ENCODE measurements at places on chromosomes 3 and 15. TPM values are rescaled to one million over a fixed set of nuclear protein-coding genes. Genes with fewer than 3 reads are reported as not detected.

Gene SLC2A2
- not detected for total RNA-seq

Gene TMCO5A
- total RNA-seq: not detected

Gene MESP1
- total RNA-seq: 7.2 TPM

Gene A4GNT
- total RNA-seq: not detected

Gene ITIH1
- not detected for total RNA-seq

Gene CNTN4
- not detected for total RNA-seq

Gene MAP2K5
- total RNA-seq: 11.7 TPM

Gene ABI3BP
- total RNA-seq: 1.6 TPM

Gene TMEM108
- total RNA-seq: not detected

Gene CELF6
- total RNA-seq: 0.23 TPM

Gene IL17RB
- 0.67 TPM for total RNA-seq

Gene AMOTL2
- 51.1 TPM for total RNA-seq

Gene CLRN1
- total RNA-seq: not detected

Gene FBXW12
- not detected for total RNA-seq

Gene DPPA2
- total RNA-seq: not detected

Gene CCK
- total RNA-seq: 1.7 TPM

Gene CLDN16
- total RNA-seq: 0.16 TPM

Gene C3orf20
- total RNA-seq: not detected

Gene PRR20G
- 2.8 TPM for total RNA-seq

Gene GPR62
- total RNA-seq: not detected

Gene SAMD7
- total RNA-seq: not detected

Gene SLC15A2
- total RNA-seq: 0.12 TPM

Gene IL20RB
- total RNA-seq: 0.99 TPM

Gene CTDSPL
- 21.3 TPM for total RNA-seq

Gene TTLL13
- total RNA-seq: 0.57 TPM
